ENCODE measurements at places on chromosomes 4 and X. TPM values are rescaled to one million over a fixed set of nuclear protein-coding genes. Genes with fewer than 3 reads are reported as not detected.

Gene ACE2
- polyA plus RNA-seq, result 0.33 TPM

DNA sequence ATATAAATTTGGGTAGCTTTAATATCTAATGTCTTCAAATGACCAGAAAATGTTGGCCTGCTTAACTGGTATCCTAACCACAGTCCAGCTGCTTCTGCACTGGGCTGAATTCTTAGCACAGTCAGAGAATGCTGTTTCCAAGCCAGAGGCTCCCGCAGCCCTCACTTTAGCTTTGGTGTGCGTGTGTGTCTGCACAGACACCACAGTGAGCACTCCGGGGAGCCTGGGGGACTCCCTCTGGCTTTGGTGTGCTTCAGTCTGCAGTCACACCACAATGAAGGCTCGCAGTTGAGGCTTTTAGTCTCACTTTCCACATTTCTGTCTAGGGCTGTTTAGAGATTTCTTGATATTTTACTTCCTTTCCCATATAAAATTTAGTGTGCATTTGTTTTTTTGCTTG, 53.6 kb downstream of the APOO start:
- no peak for DNase-seq

GRCh38 chr4:16636912-16637630, 261.4 kb downstream of the LDB2 start:
- DNase-seq, result no peak

- DNase-seq, result no peak
These were observed 90.8 kb downstream of the DCTD start for GRCh38 chr4:182826391-182826790.

DNA sequence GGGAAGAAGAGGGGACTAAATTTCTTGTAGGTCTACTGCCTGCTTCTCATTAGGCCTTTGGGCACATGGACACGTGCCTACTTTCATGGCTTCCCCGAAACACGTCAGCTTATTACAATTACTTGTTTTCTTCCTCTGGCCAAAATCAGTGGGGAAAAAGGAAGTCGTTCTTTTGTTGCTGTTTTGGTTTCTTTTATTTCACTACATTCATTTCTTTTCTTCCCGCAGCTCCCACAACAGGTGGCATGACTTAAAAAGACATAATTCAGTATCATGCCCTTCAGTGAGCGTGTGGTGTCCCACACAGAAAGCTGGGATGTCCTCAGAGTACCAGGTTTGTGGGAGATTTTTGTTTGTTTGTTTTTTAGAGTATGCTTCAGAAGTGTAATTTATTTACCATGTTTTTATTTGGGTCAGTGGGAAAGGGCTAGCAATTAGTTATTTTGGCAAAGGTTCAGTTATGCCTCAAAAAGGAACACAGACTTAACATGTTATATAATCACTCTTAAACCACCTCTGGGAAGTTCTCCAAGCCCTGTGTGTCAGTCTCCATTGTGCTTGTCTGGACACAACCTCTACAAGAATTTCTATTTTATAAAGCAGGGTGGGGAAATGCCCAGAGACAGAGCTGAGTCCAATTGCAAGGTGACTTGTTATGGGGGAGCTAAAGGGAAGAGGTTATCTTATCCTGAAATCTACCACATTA, 44.2 kb upstream of the SPRY1 start:
- DNase-seq, result no peak

GRCh38 chrX:15749642-15750610, 11.9 kb downstream of the CA5B start:
- DNase-seq, result no peak

DNA sequence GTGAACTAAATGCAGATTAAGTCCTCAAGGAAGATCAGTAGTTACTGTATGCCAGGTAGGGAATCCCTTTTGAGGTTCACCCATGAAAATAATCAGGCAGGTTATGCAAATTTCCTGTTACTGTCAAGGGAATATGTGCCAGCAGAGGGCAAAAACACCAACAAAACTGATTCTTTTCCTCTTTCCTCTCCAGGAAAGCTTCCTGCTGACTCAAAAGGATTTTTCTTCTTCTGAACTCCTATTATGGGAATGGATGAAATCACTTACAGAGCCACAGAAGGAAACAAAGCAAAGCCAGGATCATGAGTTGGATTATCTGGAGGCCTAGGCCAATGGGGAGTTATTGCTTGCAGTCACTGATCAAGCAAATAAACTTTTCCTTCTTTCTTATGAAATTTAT, 49.7 kb downstream of the TMPRSS11F start:
- DNase-seq, result no peak

Data from liver (tissue), 10 donors.